ENCODE measurements at places on chromosomes 5 and 9.

DNA sequence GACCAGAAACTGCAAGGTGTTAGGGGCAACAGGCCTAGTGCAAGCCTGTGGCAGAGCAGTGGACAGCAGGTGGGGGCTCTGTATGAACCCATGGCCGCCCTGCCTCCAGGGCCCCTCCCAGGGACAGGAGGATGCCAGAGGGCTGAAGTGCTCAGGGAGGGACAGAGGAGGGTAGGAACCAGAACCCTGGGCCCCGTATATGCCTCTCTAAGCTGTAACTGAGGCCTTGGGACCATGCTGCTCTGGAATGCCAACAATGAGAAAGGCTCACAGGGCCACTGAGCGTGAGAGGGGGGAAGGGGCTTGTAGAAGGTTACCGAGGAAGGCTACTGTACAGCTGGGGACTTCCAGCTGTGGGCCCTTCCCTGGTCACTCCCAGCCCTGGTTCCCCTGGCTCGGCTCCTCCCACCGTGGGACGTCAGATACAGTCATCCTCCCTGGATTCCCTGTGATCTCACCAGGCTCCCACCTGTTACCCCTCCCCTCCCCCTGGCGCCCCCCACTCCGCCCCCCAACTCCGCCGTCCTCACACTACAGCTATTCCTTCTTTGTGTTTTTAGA lies 21.1 kb downstream of the AQP7 start:
- DNase-seq = no peak

- peak; percentile 30 for DNase-seq
Observed at GRCh38 chr5:134420343-134420742, 8.7 kb upstream of the CDKN2AIPNL start.

DNA sequence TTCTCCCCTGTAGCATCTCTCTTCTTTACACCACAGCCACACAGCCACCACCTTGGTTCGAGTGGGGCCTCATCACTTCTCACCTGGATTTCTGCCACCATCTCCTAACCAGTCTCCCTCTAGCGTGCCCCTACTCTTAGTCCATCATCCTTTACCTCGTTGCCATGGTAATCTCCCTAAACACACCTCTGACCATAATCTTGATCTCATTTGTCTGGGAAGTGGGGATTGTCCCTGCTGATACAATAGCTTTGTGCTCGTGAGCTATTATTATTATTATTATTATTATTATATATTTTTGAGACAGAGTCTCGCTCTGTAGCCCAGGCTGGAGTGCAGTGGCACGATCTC lies 76.5 kb upstream of the HSPA9 start:
- DNase-seq = no peak

DNA sequence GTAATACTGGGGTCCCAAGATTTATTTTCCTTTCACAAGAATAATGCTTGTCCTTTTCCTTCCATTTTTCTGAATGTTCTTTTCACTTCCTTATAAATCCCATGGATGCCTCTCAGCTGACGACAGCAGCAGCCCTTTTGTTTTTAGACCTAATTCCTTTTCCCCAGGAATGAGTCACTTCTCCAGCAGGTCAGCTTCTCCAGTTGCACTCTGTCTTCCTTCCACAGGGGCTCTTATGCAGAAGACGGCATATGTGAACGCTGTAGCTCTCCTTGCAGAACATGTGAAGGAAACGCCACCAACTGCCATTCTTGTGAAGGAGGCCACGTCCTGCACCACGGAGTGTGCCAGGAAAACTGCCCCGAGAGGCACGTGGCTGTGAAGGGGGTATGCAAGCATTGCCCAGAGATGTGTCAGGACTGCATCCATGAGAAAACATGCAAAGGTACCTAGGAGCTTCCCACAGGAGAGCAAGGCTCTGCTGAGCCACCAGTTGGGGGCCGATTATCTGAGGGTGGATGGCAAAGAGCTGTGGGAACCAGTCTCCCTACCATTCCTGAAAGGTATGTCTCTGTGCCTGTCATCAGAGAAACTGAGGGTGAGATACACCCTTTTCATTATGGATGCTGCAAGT lies 72.9 kb downstream of the RFK start:
- DNase-seq = peak; percentile 75

GRCh38 chr9:136799854-136800657 lies 3.9 kb downstream of the CCDC183 start:
- DNase-seq = peak; percentile 50

DNA sequence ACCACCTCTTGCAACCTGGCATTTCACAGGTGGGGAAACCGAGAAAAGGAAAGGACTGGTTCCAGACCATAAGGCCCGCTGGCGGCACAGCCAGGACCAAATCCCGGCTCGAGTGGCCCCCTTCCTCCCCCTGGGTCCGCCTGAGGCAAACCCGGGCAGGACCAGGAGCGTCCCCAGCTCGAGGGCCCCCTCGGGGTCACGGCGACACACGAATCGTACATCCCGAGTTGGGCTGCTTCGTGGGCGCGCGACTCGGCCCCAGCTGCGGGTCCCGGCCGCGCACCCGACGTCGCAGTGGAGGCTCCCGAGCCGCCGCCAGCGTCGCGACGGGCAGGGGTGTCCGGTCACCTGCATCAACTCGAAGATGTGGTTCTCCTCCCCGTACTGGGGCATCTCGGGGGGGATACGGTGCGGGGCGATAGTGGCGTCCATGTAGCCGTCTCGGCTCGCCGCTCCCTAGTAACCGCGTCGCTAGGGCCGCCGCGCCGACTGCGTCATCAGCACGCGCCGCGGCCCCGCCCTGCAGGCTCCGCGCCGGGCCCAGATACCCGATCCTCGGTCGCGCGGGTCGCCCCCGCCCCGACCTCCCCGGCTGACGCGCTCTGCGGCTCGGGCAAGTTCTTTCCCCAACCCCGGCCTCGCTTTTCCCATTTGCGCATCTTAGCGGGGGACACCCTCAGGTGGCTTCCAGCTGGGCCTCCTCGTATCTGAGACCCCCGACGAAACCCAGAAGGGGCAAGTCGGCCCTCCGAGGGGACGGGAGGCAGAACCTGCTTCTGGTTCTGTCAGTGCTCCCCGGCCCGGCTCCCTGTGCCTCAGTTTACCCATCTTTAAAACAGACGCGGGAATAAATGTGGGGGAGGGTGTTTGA lies at the start of gene AK8:
TSS of gene AK8 (minus strand) at position 461 of the 871 bp plus-strand sequence. CDS start at position 432, 29 bp downstream.
- DNase-seq = peak; percentile 76

All from fibroblast of pulmonary artery (primary cell).